ENCODE measurements at places on chromosomes 2 and 18.

DNA sequence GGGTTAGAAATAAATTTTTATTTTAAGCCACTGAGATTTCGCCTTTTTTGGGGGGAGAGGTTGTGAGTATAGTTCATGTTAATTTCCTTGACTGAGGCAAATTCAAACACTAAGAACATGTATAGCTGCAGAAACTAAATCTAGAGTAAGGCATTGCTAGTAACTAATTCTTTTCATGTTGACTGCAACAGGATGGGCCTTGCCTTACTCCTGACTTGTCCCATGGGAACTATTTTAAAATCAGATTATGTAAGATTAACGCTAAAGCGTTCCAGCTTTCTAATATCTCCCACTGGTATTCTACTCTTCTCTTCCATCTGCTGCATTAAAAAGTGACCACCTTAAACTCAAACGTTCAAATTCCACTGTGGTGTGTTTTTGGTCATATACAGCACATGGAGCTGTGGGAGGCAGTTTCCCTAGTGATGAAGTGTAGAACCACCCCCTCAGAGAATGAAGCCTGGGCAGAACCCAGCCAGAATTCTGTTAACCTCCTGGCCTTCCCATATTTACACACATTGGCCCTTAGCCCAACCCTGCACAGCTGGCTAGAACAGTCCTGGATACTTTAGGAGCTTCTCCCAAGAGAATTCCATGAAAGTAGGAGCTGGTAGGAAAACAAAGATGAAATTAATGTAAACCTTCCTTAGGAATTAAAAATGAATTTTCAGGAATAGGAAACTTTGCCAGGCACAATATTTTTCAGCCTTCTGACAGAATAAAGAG is 687.8 kb downstream of the SLC4A3 start:
- H3K4me3 ChIP-seq, result no peak overlapping the region
- no peak for DNase-seq
- no peaks in the 10 kb centered on the region for H3K4me1 ChIP-seq
- H3K27me3 ChIP-seq, result no peaks in the 10 kb centered on the region
- no peaks in the 10 kb centered on the region for H3K36me3 ChIP-seq

- no peaks in the 10 kb centered on the region for H3K4me1 ChIP-seq
- H3K4me3 ChIP-seq, result no peak overlapping the region
- H3K27me3 ChIP-seq, result no peaks in the 10 kb centered on the region
- no peak for DNase-seq
Observed at GRCh38 chr2:186716899-186717298, 23.0 kb downstream of the FAM171B start.

GRCh38 chr2:105338020-105338385 is 663 bp downstream of the C2orf49 start:
- H3K4me3 ChIP-seq, result peak overlapping the region; percentile 97
- no peak for DNase-seq
- H3K27me3 ChIP-seq, result no peaks in the 10 kb centered on the region
- peaks cover 25% of the 10 kb centered on the region for H3K36me3 ChIP-seq
- H3K4me1 ChIP-seq, result peaks cover 20% of the 10 kb centered on the region

GRCh38 chr2:187034434-187034833 is 185.5 kb upstream of the ZSWIM2 start:
- no peaks in the 10 kb centered on the region for H3K27me3 ChIP-seq
- no peaks in the 10 kb centered on the region for H3K36me3 ChIP-seq
- no peak overlapping the region for H3K4me3 ChIP-seq
- H3K27ac ChIP-seq, result no peak overlapping the region
- H3K4me1 ChIP-seq, result no peaks in the 10 kb centered on the region

- H3K4me1 ChIP-seq, result peaks cover 22% of the 10 kb centered on the region
- H3K36me3 ChIP-seq, result peaks cover 26% of the 10 kb centered on the region
- H3K27me3 ChIP-seq, result no peaks in the 10 kb centered on the region
- H3K4me3 ChIP-seq, result no peak overlapping the region
- H3K27ac ChIP-seq, result no peak overlapping the region
Observed at GRCh38 chr2:159716857-159717256, 4.6 kb downstream of the MARCHF7 start.

- H3K36me3 ChIP-seq, result no peaks in the 10 kb centered on the region
- no peaks in the 10 kb centered on the region for H3K27me3 ChIP-seq
- H3K27ac ChIP-seq, result no peak overlapping the region
- H3K4me1 ChIP-seq, result no peaks in the 10 kb centered on the region
- H3K4me3 ChIP-seq, result no peak overlapping the region
Observed at GRCh38 chr2:234401426-234401825, 95.5 kb downstream of the ARL4C start.

DNA sequence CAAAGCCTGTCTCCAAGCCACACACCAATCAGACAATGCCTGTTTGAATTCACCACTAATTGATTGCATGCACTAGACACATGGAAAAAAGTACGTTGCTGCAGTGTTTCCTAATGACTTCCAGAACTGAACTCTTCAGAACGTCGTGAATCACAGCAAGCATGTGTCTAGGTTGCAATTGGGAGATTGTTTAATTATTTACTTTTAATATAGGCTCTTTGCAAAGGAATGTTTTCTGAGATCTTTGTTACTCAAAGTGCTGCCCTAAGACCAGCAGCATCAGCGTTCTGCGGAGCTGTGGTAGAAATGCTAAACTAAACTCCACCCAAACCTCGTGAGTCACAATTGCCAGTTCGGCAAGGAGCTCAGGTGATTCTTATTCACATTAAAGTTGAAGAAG is 52.7 kb upstream of the CCDC68 start:
- H3K4me3 ChIP-seq, result no peak overlapping the region
- no peaks in the 10 kb centered on the region for H3K27me3 ChIP-seq
- no peaks in the 10 kb centered on the region for H3K4me1 ChIP-seq
- H3K27ac ChIP-seq, result no peak overlapping the region

- no peak for DNase-seq
- H3K27ac ChIP-seq, result no peak overlapping the region
- H3K27me3 ChIP-seq, result no peaks in the 10 kb centered on the region
- no peaks in the 10 kb centered on the region for H3K4me1 ChIP-seq
- H3K4me3 ChIP-seq, result no peak overlapping the region
Observed at GRCh38 chr2:152284398-152284797, 50.6 kb upstream of the FMNL2 start.

DNA sequence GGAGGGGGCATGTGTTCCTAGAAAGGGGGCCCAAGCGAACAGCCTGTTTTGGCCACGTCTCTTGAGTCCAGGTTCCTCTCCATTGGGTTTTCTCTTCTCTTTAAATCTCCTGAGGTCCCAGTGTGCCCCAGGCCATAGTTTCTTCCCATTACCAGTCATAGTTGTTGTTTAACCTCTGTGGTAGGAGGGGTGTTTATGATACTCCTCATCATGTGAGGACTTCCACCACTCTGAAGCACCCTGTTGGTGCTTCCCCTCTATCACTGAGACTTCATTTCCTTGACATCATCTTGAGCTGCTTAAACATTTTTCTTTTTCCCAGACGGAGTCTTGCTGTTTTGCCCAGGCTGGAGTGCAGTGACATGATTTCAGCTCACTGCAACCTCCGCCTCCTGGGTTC is 45.9 kb downstream of the WIPF1 start:
- peaks cover 16% of the 10 kb centered on the region for H3K4me1 ChIP-seq
- peaks cover 4% of the 10 kb centered on the region for H3K36me3 ChIP-seq
- no peak for DNase-seq
- H3K4me3 ChIP-seq, result no peak overlapping the region
- no peaks in the 10 kb centered on the region for H3K27me3 ChIP-seq

- H3K27me3 ChIP-seq, result no peaks in the 10 kb centered on the region
- no peak overlapping the region for H3K27ac ChIP-seq
- no peaks in the 10 kb centered on the region for H3K36me3 ChIP-seq
Observed at GRCh38 chr18:2027016-2027415, 544.3 kb downstream of the METTL4 start.

DNA sequence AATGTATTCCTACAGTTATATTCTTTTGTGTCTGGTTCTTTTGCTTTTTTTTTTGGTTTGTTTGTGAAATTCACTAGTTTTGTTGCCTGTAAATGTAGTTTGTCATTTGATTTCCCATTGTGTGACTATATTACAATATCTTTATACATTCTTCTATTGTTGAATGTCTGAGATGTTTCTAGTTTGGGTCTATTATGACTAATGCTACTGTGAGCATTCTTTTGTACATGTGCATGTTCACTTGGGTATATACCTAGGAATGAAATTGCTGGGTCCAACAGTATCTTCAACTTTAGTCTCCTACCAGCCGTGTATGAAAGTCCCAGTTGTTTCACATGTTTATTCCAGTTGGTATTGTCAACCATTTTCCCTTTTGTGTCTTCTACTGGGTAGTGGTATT is 112.7 kb upstream of the RBMS1 start:
- no peaks in the 10 kb centered on the region for H3K4me1 ChIP-seq
- H3K4me3 ChIP-seq, result no peak overlapping the region
- H3K27ac ChIP-seq, result no peak overlapping the region

DNA sequence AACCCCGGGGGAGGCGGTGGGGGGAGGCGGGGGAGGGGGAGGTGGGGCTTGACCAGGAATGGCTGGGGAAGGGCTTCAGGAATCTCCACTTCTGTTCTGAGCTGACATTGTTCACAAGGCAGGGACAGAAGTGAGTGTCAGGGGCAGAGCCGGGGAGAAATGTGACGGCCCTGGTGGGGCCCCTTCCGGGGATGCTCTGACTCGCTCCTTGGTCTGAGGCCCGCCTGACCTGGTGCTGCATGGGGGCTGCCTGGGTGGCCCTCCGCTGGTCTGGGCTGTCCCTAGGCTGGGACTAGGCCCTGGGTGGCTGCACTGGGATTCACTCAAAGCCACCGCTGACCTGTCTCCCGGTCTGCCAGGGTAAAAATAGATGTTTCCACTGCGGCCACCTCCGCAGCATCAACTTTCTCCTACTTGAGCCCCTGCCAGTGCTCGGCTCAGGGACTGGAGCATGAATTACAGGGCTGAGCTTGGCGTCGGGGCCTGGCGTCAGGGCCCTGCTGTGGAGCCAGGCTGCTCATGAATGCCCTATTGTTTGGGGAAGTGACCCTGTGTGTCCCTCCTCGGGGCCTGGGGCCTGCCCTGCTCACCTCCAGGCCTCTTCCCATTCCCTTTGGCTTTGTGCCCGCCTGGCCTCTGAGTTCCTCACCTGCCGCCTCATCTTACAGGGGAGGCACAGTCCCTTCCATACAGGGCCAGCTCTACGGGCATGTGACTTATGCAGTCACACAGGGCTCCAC is 247.5 kb downstream of the DYSF start:
- H3K36me3 ChIP-seq, result no peaks in the 10 kb centered on the region
- H3K4me1 ChIP-seq, result no peaks in the 10 kb centered on the region
- H3K27ac ChIP-seq, result no peak overlapping the region
